Stimulated activated CD8-positive, alpha-beta memory T cell treated with anti-CD3 and anti-CD28 coated beads, Interleukin-15, amount 100 ng/mL, for 4 hours (primary cell): ENCODE measurements at places on chromosomes 6 and 20.
A peak's percentile ranks its signal among the peaks of the same experiment; 100 is the strongest.

GRCh38 chr20:1833216-1833615 is 62.0 kb upstream of the SIRPA start:
- DNase-seq = no peak

DNA sequence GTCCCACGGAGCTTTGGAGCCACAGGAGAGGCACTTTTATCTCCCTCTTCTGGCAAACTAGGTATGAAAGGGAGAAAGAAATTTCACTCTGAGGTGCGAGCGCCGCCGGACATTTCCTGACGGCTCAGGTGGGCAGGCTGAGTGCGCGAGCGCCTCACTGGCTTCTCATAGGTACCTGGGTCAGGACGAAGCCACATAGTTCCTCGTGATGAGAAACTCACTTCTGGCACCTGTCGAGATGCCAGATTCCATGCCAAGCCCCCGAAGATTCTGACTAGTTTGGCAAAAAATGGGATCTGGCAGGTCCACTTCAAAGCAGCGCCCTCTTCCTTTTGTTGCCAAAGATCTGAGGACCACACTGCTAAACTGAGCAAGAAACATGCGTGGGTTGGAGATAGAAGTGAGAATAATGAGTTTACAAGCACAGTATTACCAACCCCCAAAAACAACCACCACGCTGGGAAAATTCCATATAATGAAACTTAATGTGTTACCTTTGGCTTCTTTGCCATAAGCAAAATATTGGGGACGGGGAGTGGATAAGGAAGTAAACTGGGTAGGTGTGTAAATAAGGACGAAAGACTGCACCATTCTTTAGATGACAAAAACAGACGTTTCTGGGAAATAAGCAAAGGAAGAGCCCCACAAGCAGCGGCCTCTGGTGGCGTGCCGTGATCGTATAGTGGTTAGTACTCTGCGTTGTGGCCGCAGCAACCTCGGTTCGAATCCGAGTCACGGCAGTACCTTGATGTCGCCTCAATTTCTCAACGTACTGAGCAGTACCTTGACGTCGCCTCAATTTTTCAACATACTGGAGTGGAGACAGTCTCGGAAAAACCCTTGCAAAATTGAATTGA is 89.8 kb upstream of the PRSS16 start:
- peak; percentile 63 for DNase-seq

- DNase-seq = no peak
These were observed 20.0 kb upstream of the ZNFX1 start for GRCh38 chr20:49297605-49298530.

DNA sequence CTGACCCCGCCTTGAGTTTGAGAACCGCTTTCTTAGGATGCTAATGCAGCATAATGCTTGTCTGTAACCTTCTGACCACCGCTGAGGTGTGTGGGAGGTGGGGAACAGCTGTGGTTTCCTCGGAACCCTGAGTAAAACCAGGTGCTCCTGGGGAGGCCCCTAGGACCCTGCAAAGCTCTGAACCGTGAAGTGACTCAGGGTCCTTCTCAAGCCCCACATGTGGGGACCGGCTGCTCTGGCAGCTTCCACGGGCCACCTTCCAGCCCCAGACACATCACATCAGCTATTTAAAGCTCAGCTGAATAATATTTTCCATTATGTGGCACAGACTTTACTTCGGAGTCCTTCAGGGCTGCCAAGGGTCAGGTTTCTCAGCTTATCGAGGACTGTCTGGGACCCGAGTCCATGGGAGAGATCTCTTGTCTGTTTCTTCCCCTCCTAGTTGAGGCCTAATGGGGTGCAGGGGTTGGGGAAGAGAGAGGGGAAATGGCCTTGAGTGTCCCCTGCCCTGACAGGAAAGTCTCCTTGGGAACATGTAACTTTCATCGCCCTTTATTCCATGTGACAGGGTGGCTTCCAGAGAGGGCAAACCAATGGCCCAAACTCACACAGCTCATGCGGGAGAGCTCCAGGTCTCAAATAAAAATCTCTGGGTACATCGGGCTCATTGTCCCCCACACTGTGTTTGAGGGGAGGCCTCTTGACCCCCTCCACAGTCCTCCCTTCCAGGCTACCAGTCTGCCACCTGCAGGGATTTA is 186.1 kb upstream of the SLC24A3 start:
- DNase-seq = no peak

DNA sequence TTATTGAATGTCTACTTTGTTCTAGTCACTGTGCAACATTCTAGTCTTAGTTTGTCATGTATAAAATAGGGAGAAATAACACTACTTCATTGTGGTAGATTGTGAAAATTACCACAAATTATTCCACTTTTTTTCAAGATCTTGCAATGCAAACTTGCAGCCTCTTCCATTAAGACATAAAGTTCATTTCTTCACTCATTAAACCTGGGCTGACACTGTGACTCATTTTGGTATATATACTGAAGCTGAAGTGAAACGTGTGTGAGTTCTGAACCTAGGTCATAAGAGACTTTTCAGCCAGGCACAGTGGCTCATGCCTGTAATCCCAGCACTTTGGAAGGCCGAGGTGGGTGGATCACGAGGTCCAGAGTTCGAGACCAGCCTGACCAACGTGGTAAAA is 329.0 kb downstream of the BCKDHB start:
- DNase-seq = no peak

DNA sequence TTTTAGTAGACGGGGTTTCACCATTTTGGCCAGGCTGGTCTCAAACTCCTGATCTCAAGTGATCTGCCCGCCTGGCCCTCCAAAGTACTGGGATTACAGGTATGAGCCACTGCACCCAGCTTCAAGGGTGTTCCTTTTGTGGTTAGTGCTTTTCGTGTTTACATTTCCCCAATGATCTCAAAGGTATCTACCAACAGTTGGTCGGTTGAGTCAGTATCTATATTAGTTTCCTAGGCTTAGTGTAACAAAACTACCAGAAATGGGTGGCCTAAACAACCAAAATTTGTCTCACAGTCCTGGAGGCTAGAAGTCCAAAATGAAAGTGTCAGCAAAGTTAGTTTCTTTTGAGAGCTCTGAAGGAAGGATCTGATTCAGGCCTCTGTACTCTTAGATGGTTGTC is 30.1 kb downstream of the CASP8AP2 start:
- no peak for DNase-seq

DNA sequence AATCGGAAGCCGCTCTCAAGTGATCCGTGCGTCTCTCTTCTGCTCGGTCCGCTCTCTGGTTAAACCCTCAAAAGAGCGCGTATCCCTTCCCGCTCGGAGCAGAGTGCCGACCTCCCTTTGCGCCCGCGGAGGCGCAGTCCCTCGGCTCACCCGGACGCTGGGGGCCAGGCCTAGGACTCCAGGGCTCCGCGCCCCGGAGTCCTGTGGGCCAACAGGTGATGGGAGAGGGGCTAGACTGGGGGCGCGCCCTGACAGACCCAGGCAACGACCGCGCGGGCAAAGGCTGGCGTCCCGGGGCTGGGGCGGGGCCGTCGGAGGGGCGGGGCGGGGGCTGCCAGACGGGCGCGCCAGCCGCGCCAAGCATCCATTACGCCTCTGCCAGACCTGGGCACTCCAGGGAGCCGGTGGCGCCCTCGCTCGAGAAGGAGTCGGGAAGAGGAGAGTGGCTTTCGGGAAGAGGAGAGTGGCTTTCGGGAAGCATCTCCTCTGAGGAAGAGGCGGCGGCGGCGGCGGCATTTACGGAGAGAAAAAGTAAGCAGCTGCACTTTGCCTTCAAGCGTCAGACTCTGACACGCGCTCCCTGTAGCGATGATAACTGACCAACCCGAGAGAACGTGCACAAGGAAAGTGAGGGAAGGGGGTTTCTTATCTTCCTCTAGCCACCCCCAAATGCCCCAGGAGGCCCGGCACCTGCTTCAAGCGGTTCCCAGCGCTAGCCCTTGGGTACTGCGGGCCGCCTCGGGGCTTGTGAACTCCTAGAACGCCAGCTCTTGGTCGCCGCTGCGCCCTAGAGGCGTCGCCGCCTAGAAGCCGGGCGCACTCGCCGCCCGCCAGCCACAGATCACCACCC is 2.6 kb downstream of the EPHA7 start:
- DNase-seq = no peak

DNA sequence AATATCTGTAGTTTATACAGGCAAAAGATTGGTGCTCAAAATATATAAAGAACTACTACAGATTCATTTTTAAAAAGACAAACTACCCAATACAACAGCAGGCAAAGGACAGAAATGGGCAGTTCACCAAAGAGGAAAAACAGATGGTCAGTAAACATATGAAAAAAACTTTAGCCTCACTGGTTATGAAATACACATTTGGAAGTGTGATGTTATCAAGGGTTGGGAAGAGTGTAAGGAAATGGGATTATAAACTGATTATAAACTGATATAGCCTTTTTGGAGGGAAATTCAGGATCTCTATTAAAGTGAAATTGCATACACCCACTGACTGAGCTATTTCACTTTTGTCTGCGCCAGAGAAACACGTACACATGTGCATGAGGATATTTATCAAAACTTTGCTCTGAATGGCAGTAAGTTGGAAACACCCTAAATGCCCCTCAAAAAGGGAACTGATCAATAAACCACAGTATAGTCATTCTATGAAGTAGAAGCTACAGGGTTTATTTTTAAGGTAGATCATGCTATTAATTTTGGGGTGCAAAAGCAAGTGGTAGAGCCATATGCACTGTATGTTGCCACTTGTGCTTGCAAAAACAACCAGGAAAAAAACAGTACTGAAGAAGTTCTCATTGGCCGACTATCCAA is 32.2 kb upstream of the ARFGEF2 start:
- no peak for DNase-seq

DNA sequence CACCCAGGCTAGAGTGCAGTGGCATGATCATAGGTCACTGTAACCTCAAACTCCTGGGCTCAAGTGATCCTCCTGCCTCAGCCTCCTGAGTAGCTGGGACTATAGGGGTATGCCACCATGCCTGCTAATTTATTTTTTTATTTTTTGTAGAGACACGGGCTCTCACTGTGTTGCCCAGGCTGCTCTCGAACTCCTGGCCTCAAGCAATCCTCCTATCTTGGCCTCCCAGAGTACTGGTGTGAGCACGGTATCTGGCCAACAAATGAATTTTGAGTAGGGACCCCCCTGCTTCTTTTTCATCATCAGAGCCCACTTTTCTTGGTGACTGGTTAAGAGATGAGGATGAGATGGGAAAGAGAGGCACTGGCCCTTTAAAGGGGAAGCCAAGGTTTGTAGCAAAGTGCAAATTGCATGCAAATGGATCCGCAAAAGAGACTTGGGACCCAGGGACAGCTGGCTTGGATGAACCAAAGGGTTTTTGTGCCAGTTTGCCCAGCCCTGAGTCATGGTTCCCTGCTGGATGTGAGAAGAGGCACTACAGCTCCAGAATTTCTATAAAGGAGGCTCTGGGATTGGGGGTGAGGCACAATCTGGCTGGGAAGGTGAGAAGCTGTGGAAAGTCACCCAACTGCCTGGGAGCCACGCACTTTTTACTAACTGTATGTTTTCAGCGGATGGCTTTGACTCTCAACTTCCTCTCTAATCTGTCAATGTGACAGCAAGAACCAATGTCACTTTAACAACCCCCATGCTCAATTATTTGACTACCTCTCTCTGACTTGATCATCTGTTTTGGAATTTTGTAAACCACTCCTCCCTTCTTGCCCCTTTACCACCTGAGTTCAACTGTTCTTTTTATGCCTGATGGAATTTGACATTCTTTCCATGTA is 58.7 kb upstream of the RNF24 start:
- no peak for DNase-seq

DNA sequence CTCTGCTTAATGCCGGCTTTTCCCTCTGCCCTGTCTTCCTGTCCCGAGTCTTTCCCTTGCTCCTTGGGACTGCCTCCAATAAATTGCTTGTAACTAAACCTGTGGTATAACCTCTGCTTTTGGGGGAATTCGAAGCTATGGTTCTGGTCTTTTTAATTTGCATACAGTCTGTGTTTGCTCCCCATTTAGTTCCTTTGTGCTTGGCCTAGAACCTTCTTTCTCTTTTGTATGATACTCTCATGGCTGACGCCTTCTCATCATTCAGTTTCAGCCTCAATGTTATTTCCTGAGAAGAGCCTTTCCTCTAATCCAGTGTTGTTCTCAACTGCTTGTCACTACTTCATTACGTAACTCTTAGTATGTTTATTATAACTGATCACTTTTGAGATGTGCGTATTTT is 248.0 kb downstream of the PHF3 start:
- no peak for DNase-seq

GRCh38 chr6:108764580-108764950 is 83.7 kb upstream of the ARMC2 start:
- DNase-seq = no peak

- DNase-seq = no peak
These were observed 188.9 kb upstream of the TAB2 start for GRCh38 chr6:149128489-149129145.

DNA sequence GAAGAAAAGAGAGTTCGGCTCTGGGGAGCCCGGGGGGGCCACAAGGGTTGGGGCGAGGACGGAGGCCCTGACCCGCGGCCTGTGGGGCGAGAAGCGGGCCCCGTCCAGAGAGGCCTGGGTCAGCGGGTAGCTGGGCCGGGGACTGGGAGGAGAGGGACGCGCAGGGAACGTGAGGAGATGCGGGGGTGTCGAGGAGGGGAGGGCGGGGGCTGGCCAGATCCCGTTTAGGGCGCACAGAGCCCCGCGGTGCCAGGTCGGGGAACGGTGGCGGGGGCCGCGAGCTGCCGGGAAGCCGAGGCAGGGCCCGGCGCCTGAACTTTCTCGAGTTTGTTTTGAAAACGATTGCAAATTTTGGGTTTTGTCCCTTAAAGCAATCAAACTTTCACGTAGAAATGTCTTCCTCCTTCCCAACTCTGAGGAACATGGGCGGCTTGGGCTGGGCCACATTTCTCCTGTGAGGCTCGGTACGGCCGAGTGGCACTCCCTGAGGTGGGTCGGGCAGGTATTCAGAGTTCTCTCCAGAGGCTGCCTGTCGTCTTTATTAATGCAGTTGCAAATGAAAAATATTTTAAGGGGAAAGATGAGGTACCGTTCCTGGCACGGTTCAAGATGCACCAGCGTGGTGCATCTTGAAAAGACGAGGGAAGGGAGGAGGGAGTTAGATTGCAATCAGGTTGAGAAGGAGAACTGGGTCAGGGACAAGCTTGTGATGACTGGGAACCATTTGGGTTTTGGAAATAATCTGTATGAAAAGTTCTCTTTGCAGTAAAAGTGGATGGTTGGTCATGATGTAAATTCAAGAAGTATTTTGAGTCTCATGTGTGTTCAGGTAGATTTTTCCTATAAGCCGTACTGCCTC is 972 bp downstream of the RNF8 start:
- DNase-seq = no peak

- no peak for DNase-seq
These were observed 62.7 kb downstream of the THBS2 start for GRCh38 chr6:169190970-169191369.

DNA sequence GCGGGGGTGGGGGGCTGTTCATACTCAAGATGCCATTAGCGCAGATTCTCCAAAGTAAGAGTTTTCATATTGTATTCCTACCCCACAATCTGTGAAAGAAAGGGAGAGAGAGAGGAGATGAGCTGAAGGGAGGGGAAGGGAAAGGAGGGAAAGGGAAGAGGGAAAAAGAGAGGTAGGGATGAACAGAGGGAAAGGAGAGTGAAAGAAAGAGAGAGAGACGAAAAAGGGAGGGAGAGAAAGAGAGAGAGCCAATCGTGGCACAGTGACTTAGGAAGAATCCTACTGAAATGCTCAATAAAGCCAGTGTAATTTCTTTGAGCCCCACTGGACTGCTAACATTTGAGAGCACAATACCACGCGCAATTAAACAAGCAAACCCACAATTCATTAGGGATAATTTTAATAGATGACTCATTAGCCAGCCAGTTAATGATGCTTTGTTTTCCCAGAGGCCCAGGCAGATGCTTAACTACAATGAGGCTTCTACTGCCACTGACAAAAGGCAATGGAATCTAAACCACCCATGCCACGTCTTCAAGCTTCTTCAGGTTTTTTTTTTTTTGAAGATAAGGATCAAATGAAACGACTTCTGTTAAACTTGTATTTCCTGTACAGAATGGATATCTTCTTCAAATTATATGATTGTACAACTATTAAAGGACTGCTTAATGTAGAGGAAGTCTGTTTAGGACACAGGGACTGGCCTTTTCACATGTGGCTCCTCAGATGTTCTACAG is 306.8 kb downstream of the FOXC1 start:
- DNase-seq = no peak
